ENCODE measurements at places on chromosomes 4 and X.

GRCh38 chr4:44845309-44845708 is 119.0 kb upstream of the GNPDA2 start:
- no peak for DNase-seq

GRCh38 chrX:11766487-11766886 is 8.4 kb downstream of the MSL3 start:
- no peak for DNase-seq

DNA sequence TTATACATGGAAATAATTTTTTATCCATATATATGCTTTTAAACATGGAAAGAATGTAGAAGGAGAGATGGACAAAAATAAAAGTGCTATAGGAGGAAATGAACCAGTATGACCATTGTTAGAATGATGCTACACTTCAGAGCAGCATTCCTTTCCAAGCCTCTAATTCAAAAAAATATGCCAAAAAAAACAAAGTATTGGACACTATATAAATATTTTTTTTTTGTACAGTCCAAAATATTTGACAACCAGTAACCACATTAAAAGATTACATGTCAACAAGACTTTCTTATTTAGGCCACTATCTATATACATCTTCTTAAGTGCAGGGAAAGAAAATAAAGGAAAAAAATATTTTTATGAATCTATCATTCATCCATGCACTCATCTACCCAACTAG is 198.6 kb downstream of the LRBA start:
- no peak for DNase-seq

- DNase-seq: no peak
Observed at GRCh38 chr4:124330045-124330444, 382.5 kb downstream of the ANKRD50 start.

- no peak for DNase-seq
Observed at GRCh38 chr4:153438916-153439756, 27.0 kb upstream of the TMEM131L start.

DNA sequence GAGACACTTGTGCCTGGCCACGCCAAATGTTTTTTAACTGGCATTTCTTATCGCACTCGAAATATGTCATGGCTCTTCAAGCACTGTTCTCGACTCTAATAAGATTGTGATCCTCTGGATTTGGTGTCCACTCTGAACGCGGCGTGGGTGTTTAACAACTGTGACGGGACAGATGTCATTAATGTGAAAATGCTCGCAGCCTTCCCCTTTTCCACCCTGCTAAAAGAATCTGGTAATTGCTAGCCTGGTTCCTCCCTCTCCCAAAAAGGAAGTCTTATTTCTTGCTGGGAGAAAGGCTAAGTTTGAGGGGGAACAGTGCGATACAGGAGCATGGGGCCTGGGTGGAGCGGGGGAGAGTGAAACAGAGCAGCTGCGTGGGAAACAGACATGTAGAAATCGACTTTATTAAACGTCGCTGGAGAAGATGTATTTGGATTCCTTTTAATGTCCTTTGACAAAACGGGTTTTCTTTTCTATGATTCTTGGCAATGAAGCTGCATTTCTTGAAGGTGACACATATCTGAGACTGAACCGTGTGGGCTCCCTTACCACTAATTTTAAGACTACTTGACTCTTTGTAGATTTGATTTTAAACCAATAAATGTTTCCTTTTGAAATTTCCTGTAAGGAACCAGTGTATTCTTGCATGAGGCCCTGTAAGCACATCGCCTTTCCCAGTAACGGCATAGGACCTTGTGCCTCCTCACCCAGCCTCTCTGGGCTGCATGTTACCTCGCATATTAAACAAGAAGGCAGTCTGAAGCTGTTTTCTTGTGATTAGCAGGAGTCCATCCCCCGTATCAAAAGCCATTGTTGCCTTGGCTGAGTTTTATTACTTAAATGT is 17.8 kb downstream of the TBC1D1 start:
- no peak for DNase-seq

- no peak for DNase-seq
Observed at GRCh38 chr4:175875993-175876771, 64.1 kb upstream of the GPM6A start.

GRCh38 chr4:36111172-36111571 is 133.1 kb downstream of the ARAP2 start:
- DNase-seq: peak; percentile 67

DNA sequence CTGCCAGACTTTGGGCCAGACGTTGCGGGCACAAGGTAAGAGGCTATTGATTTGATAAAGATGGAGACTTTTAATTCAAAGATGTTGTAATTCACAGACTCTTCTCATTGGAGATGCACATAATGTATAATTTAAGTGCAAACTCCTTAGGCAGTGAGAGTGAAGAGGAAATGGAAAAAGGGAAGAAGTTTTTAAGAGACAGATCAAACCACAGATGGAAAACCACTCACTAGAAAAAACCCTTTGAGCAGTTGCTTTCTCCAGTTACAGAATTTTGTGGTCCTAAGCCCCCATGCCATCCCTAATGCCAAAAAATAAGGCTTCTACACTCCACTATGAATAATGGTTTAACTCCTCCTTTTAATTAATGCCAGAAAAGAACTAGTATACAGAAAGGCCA is 977.1 kb upstream of the PRKX start:
- DNase-seq: no peak

DNA sequence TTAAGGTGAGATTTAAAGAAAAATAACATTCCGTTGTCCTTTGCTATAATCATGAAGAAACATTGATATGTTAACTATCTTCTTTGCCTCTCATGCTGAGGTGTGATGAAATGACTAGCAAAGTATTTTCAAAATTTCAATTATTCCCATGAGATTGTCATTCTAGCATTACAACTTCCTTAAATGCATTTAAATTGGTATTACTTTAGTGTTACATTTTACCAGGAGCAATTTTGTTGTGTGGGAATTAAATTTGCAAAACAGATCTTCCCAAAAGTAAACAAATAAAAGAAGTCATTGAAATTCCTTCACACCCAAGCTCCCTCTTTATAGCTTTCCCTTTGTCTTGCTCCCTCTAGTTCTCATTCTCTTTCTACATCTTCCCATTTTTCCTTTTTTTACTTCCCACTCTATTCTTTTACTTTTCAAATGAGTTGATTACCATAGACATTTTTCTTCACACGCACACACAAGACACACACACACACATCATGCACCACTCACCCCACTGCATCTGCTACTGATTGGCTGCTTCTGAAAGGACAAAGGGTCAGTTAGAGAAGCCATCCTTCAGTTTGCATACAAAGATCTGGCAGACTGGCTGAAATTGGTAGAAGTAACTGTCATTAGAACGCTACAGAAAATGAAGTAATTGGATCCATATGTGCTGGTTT is 10.0 kb upstream of the APELA start:
- DNase-seq: no peak

GRCh38 chrX:152817078-152817764 is 13.3 kb downstream of the CETN2 start:
- peak; percentile 1 for DNase-seq

DNA sequence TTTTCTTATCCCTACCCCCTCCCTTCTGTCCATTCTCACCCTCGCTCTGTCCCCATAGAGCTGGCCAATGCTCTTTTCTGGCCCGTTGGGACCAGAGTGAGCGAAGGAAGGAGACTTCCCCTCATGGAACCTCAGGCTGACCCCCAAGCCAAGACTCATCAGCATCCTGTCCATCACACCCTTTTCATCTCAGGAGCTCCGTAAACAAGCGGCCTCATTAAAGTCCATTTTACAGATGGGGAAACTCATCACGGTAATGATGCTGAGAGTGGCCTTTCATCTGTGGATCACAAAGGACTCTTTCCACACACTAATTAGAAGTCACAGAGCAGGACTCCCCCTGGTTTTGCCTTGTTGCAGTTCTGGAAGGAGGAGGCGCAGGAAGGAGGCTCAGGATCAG is 67.4 kb upstream of the SLC34A2 start:
- DNase-seq: no peak

GRCh38 chrX:80846247-80846646 is 36.6 kb upstream of the BRWD3 start:
- DNase-seq: no peak

- no peak for DNase-seq
Observed at GRCh38 chr4:115187136-115187535, 73.7 kb upstream of the NDST4 start.

DNA sequence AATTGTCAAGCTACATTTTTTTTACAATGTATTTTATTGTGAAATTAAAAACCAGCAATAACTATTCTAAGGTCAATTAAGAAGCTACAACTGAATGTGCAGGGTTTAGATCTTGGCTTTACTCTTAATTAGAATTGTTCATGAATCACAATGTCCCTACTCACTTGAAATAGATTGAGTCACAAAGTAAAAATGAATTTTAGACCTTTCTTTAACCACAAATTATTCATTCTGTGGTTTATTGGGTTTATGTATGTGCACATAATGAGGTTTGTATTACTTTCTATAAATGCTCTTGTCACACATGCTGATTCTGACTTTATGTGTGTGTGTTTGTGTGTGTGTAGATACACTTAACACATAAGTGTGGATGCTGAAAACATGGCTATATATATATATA is 647.0 kb upstream of the AADAT start:
- DNase-seq: no peak

- DNase-seq: no peak
Observed at GRCh38 chr4:48203819-48204218, 65.8 kb downstream of the TEC start.

GRCh38 chr4:151901631-151902030 is 140.8 kb upstream of the GATB start:
- DNase-seq: no peak

DNA sequence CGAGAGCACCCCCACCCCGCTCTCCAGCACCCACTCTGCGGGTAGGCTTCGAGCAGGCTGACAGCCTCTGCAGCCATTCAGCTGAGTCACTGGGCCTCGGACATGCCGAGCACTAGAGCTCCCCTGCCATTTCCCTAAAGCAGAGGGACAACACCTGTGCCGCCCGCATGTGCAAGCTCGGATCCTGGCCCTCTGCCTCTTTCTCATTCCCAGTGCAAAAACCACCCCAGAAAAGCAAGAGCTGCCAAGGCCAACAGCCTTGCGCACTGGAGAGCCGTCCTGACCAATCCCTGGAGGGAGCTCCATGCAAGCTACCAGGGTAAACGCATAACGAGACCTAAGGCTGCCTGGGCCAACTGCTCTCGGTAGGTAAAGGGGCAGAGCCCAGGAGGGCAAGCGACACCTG is 5.3 kb downstream of the HCFC1 start:
- DNase-seq: no peak

GRCh38 chr4:24033626-24034025 is 143.8 kb upstream of the PPARGC1A start:
- DNase-seq: no peak

DNA sequence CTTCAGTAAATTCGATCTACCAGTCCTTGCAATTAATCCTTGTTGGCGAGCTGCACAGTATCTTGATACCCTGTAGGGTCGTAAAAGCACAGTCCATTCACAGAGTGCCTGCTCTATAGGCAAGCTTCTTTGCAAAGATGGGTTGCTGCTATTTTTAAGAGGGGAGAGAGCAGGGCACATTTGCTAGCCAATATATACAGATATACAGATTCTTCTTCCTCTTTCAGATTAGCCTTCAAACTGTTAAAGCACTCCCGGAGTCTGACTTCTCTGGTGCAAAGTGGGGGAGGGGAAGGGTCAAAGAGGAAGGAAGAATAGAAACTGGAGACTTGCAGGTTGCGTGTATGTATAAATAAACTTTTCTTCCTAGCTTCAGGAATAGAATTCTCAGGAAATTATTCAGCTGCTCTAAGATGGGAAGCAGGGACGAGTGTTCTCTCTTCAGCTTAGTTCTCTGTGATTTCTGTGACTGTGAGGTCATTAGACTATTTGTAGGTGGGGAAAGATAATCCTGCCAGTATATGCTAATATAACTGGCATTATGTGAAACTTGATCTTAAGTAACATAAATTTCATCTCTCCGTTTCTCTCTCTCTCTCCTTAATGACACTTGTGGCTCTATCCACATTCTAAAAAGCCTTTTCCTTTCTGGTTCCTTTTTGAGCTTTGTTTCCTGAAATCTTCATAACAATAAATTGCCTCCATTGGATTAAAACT is at the start of gene CYSLTR1:
Gene CYSLTR1 (minus strand): TSS at position 242 of the 717 bp plus-strand sequence. CDS start 53,865 bp downstream, outside the sequence.
- no peak for DNase-seq

GRCh38 chrX:22481436-22481835 is 208.7 kb downstream of the CBLL2 start:
- DNase-seq: no peak

DNA sequence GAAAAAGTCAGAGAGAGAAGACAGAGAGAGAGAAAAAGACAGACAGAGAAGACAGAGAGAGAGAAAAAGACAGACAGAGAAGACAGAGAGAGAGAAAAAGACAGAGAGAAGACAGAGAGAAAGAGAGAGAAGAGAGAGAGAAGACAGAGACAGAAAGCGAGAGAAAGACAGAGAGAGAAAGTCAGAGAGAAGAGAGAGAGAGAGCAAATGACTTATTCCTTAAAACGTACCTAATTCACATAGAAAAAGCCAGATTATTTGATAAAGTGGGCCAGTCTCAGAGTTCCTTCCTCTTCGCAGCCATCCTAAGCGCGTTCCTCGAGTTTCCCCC is 7.4 kb upstream of the SHOX start:
- DNase-seq: no peak

DNA sequence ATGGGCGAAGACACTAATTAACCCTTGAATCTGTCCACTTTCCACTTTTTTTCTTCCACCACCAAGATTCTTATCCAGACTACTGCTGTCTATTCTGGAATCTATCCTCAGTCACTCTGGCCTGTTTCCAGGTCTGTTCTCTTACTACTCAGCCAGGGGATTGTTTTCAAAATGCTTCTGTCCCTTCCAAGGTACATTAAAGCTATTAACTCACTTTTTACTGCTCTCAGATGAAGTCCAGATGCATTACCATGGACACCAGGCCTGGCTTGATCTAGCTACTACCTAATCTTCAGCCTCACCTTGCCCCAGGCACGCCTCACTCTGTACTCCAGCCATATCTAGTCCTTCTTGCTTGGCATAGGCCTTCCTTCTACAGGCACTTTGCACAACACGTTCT is 66.4 kb downstream of the GALNT7 start:
- no peak for DNase-seq

DNA sequence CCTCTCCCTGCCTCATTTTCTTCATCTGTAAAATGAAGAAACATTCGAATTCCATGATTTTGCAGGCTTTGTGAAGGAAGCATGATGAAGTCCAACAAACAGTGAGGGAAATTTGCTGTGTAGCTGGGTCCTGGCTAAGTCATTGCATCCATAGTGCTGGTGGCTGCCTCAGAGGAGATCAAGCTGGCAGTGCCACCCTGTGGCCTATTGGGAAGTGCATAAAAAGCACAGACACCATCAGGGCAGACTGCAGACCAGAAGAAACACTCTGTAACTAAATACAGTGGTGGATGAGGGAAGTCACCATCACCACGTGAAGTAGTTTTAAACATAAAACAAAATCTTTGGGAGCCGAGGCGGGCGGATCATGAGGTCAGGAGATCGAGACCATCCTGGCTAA is 40.7 kb upstream of the DDX3X start:
- DNase-seq: no peak

- DNase-seq: no peak
Observed at GRCh38 chrX:133943507-133943906, 41.9 kb downstream of the GPC3 start.

- DNase-seq: no peak
Observed at GRCh38 chr4:124910327-124910726, 197.8 kb upstream of the ANKRD50 start.

GRCh38 chr4:48954314-48954713 is 31.8 kb upstream of the CWH43 start:
- no peak for DNase-seq

Measured in NCI-H446 treated with DMSO at 0.1 percent for 48 hours (cell line).